BE2C (cell line): ENCODE measurements at places on chromosomes 16 and 17.

DNA sequence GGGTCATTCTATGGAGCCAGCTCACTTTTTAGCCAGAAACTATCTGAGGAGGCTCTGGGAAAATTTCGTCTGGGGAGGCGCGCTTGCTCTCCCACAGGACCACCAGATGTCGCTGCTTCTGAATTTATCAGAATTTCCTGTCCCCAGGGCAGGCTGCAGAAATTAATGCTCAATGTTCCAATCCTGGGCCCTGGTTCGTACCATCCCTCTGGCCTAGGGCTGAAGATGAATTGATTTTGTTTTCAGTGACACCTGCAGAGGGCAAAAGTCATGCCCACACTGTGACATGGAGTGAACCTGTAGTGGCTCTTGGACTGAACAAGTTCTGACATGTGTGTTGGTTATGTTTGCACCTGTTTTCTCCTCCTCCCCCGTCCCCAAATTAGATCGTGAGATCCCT, 482.6 kb downstream of the NPIPA7 start:
- peak; percentile 67 for DNase-seq

DNA sequence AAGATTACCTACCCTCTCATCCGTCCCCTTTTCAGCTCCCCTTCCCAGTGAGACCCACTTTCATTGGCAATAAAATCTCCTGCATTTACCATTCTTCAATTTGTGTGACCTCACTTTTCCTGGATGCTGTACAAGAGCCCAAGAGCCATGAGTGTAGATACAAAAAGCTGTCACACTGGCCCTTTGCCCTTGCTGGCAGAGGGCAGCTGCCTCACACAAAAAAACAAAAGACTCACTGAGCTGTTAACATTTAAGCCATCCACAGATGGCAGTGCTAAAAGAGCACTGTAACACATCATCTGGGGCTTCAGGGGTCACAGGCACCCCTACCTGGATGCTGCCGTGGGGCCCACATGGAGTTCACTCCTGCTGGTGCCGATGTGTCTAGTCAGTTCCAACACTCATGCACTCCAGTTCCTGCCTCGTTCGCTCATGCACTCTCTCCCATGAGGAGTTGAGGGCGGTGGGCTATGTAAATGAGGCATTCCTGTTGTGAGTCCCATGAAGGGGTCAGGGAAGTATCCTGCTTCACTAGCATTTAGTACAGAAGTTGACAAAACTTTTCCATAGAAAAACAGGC, 123.1 kb downstream of the CA10 start:
- no peak for DNase-seq

GRCh38 chr17:32016231-32016630, 9.0 kb downstream of the LRRC37B start:
- DNase-seq: no peak

GRCh38 chr16:27386674-27387073, 15.3 kb upstream of the IL21R start:
- no peak for DNase-seq

DNA sequence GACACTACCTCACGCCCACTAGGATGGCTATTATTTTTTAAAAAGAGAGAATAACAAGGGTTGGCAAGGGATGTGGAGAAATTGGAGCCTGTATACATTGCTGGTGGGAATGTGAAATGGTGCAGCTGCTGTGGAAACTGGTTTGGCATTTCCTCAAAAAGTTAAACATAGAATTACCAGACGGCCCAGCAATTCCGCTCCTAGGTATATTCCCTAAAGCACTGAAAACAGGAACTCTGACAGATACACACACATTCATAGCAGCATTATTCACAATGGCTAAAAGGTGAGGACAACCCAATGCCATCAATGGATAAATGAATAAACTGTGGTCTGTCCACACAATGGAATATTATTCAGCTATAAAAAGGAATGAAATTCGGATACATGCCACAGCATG, 60.3 kb upstream of the CBX4 start:
- DNase-seq: no peak

GRCh38 chr17:56047331-56047730, 105.9 kb upstream of the ANKFN1 start:
- DNase-seq: no peak

GRCh38 chr17:27868565-27868964, 24.6 kb downstream of the LYRM9 start:
- no peak for DNase-seq

DNA sequence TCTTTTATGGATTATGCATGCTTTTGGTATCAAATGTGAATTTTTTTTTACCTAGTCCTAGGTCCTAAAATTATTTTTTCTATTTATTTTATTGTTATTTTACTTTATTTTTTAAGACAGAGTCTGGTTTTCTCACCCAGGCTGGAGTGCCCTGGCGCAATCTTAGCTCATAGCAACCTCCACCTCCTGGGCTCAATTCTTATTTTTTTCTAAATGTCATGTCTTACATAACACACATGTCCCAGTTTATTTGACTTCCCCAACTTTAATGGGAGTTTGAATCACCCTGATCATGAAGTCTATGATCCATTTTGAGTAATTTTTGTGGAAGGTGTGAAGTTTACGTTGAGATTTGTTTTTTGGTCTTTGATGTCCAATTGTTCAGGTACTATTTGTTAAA, 3.3 kb upstream of the CCL18 start:
- DNase-seq: no peak

DNA sequence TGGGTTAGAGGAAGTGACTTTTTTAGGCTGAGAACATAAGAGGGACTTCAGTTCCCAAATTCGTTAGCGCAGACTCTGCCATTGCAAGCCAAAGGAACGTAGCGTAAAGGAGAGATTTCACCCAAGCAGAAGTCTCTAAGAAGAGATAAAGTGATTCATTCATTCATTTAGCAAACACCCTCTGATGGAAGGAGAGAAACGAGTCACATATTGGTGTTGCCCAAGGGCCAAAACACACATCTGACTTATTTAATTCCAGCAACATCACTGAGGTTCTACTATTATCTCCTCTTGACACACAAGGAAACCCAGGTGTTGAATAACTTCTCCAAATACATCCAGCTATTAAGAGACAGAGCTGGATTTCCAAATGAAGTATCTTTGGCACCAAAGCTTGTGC, 85.7 kb upstream of the CACNG3 start:
- DNase-seq: no peak

GRCh38 chr16:15864939-15865338, 8.1 kb upstream of the MYH11 start:
- no peak for DNase-seq
